Right forelimb (tissue), 1 donor: ENCODE measurements at places on chromosomes 6 and 20.

- DNase-seq = no peak
Measured at GRCh38 chr6:48048451-48049146, 62.4 kb downstream of the PTCHD4 start.

GRCh38 chr6:15366879-15367278 lies 121.0 kb downstream of the JARID2 start:
- no peak for DNase-seq

GRCh38 chr6:100678027-100678426 lies 203.1 kb downstream of the ASCC3 start:
- no peak for DNase-seq

GRCh38 chr6:2078888-2079287 lies 166.5 kb downstream of the GMDS start:
- DNase-seq = no peak

DNA sequence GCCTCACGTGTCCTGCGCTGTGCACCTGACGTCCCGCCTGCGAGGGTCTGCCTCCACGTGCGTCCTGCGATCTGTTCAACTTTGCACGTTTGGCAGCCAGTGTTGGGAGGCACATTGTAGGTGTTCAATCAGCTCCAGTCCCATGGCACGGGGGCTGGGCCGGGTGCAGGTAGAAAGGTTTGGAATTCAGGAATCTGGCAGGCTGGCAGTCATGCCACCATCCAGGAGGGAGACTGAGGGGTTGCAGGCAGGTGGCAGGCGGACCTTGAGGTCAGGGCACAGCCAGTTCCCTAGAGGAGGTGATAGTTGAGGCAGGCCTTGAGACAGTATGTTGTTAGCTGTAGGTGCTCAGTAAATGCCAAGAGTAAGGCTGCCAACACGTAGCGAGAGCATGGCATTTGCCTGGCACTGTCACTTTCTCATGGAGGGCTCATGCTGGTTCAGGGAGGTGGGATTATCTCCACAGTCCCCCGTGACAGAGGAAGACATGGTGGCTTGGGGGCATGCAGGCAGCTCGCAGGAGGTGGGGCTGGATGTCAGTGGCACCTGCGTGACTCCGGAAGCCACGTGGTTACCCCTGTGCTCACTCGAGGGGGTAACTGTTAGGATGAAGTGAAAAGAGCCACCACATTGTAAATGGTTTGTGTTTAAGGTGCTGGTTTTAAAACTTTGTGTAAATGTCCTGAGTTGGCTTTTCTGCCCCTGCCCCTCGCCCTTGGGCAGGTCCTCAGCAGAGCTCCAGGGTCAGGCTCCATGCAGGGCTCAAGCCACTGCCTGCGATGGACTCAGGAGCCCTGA lies 111.8 kb upstream of the FRMD1 start:
- DNase-seq = peak; percentile 34
